ENCODE measurements at places on chromosomes 5 and 9.

DNA sequence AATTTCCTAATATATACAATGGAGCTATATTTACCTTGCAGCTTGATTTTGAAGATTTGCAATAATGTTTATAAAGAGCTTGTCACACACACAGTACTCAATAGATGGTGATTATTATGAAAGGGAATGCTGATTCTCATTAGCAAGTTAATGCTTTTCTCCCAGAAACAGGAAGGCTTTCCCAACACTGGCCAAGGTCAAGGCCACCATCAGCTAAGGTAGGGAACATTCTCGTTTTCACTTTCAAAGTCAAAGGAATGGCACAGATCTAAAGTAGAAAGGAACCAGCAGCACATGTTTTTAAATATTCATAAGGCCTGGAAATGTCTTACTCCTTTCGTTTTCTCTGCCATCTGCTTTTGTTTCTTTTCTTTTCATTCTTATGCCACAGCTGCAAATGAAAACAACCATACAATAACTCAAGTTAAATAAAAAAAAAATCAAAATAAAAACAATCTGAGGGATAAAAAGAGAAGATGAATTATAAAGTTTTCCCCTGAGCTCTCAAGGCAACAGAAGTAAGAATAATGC lies 266.8 kb downstream of the CRB2 start:
- DNase-seq = no peak

- no peak for DNase-seq
These were observed 1154.8 kb upstream of the CDH18 start for GRCh38 chr5:21142791-21143190.

GRCh38 chr5:122415030-122415800 lies 103.2 kb downstream of the SNCAIP start:
- DNase-seq = no peak

DNA sequence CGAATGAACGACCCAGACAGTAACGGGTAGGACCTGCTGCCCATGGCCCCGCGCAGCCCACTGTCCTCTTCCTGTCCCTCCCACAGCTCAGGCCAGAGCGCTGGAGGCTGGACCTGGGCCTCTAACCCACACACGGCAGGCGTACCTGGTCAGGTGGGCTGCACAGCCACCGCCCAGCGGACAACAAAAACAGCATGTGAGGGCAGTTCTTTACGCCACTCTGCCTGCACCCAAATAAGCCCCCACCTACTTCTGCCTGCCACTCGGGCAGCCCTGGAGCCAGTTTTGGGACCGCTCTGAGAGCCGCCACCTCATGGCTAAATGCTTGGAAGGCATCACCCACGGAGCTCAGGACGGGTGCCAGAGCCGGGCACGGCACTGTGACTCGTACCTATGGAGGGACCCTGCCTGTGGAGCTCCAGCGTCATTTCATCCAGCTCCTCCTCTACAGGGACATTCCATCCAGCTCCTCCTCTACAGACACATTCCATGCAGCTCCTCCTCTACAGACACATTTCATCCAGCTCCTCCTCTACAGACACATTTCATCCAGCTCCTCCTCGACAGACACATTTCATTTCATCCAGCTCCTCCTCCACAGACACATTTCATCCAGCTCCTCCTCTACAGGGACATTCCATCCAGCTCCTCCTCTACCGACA lies 18.9 kb downstream of the CLPTM1L start:
- no peak for DNase-seq

GRCh38 chr5:146816775-146817387 lies 61.7 kb downstream of the PPP2R2B start:
- DNase-seq = no peak

GRCh38 chr9:127030814-127031740 lies 91.4 kb downstream of the ANGPTL2 start:
- DNase-seq = no peak

GRCh38 chr5:66647146-66647856 lies 51.1 kb downstream of the MAST4 start:
- no peak for DNase-seq

DNA sequence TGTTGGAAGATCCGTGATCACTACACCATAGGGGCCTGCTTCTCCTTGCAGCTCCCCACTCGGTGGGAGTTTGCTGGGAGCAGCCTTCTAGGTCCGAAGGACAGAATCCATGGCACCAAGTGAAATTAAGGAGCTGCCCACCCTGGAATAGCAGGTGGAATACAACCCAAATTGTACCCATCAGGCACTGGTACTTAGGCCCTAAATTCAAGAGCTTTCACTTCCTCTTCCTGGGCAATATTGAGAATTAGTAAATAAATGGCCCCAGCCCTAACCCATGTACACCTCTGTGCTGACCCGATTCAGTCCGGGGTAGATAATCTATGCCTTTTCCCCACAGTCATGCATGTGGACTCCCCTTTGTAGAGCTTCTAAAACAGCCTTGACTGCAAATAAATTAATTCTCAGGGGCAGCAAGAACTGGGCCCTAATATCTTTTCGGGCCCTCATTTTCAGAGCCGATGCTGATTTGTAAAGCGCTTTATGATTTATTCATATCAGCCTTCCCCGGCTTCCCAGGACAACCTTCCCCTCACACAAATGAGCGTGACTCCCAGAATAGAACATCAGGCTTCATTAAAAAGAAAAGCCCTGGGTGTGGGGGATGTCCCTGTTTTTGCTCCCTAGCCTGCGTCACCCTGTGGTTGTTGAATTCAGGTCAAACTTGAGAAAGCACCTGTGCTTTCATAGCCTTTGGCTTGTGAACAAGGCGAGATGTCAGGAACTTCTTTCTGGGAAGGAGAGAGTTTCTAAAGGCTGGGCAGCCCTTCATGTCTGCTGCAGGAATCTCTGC lies 126.1 kb upstream of the TBC1D2 start:
- no peak for DNase-seq

DNA sequence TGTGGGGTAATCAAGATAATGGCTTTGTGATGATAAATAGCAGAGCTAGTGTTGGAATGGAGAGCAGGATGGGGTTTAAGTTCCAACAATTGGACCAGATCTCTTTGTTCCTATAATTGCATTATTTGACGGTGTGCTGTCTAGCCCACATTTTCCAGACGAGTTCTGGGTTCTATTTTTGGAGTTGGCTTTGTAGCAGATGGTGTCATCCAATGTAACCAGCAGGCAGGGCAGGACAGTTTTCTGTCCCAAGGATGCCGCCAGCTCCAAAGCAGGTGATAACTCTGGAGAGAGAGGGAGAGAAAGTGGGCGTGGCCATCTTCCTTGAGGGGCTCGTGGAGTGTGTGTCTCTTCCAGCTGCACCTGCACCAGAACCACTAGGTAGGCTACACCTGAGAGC lies 251.3 kb downstream of the KIF4B start:
- DNase-seq = no peak

GRCh38 chr5:56574778-56575177 lies 240.6 kb upstream of the MAP3K1 start:
- DNase-seq = no peak

GRCh38 chr5:173699966-173700365 lies 83.5 kb upstream of the BOD1 start:
- no peak for DNase-seq

DNA sequence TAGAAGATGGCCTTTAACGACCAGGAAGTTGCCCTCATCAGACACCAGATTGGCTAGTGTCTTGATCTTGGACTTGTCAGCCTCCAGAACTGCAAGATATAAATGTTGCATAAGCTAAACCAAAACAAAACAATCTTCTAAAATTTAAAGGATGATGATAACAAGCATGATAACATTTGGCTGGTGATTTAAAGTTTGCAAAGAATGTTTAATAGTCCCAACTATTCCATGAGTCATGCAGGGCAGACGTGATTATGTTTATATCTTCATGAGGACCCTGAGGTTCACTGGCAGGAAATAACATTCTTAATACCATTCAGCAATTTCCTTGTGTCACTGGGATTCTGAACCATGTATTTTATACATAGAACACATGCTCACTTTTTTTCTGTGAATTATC lies 319.8 kb downstream of the HCN1 start:
- no peak for DNase-seq

GRCh38 chr5:147169399-147169798 lies 65.4 kb upstream of the STK32A start:
- DNase-seq = no peak

GRCh38 chr5:13994621-13995253 lies 50.2 kb upstream of the DNAH5 start:
- no peak for DNase-seq

DNA sequence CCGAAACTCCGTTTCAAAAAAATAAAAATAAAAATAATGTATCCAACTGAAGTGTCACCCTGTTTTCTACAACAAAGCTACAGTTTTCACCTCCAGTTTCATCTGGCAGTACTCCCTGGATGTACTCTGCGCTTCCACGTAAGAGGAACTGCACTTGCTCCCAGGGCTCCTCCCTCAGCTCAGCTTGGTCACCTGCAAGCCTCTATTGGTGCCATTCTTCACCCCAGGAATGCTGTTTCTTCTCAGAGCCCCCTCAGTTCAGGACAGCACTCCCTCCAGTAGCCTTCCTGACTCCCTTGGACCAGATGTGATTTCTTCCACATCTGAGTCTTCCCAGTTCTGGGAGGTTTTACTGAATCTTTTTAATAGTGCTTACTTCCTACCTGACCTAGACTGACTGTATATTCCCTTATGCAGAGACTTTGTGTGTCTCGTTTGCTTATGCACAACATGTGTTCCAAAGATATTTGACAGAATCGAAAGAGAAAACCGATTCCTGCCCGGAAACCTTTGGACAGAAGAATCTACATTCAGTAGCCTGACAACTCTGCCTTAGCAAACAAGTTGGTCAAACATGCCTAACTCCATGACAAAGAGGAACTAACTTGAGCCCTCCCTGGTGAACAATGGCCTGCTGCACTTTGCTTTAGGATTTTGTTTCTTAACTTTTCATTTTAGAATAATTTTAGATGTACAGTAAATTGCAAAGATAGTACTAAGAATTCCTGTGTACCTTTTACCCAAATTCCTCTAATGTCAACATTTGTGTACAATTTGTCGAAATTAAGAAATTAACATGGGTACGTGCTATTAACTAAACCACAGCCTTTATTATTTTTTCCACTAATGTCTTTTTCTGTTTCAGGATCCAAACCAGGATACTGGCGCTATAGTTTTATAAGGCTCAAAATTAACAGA lies 814 bp downstream of the CCDC125 start:
- no peak for DNase-seq

GRCh38 chr9:97501972-97502221 lies 431 bp downstream of the TMOD1 start:
- DNase-seq = no peak

- no peak for DNase-seq
These were observed 223.2 kb upstream of the PANK3 start for GRCh38 chr5:168802337-168802736.

GRCh38 chr5:146772881-146773466 lies 105.6 kb downstream of the PPP2R2B start:
- no peak for DNase-seq

DNA sequence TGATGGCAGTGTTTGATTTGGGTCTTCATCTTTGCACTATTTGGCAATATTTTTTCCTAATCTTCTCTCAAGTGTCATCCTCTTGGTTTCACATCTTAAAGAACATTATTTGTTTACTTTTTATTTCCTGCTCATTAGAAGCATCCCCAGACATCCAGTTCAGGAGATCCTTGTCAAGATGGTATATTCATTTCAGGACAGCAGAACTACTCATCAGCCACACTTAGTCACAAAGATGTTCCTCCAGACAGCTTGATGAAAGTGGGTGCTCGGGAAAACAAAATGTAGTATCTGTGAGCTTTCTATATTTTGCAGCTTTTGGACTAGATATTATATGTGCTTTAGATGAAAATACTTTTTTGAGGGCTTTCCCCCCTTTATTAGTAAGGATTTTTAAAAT lies 72.1 kb upstream of the SREK1 start:
- no peak for DNase-seq

GRCh38 chr5:66322786-66323528 lies 178.9 kb downstream of the SREK1 start:
- no peak for DNase-seq

DNA sequence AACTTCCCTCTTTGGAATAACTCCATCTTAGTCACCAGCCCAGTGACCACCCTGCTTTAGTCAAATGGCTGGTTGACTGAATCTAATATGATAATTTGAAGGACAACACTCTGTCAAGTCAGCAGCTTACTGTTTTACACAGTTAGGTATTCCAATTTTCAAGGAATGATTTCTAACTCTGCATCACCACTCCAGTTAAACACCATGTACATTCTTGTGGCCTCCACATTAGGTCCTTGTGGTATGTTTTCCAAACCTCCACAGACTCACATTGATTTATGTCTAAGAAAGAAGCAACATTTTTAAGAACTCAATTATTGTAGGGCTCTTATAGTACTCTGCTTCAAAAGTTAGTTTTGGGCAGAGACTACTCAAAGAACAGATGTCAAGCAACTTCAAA lies 110.7 kb downstream of the TLE1 start:
- DNase-seq = no peak

DNA sequence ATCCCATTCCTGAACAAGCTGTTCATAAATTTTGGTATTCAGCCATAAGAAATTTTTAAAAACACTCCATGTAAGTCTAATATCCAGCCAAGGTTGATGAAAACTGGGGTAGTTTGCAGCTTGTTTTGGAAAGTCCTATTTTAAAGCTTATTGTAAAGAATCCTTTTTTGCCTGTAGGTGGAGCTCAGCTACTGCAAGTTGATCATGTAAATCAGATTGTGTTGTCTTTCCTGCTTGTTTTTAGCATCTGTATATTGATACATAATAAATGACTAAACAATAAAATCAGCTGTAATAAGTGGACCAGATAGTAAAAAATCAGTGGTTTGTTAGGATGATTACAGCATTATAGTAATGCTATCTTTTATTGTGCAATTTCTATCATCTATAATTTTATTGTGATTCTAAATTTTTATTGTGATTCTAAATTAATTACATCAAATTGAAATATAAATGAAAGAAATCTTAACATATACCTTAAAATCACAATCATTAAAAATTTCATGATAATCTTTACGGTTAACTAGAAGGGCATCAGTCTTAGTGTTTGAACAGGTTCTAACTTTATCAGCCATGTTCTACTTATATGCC lies 42.4 kb downstream of the CWC27 start:
- no peak for DNase-seq

DNA sequence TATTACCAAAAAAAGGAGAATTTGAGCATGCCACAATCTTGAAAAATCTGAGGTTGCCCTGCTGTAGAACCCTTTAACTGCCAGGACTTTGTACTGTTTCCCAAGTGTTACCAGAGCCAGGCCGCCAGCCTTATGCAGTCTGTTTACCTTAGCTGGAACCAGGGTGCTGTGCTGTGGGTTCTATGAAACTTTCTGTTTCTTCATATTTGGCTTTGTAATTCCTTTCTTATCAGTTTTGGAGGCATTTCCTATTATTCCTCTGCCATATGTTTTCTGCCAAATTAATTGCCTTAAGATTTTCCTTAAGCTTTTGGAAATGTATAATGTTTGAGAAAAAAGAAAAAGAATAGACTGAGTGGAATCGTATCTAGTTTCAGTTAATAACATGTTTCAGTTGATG lies 2.1 kb downstream of the S1PR3 start:
- no peak for DNase-seq

DNA sequence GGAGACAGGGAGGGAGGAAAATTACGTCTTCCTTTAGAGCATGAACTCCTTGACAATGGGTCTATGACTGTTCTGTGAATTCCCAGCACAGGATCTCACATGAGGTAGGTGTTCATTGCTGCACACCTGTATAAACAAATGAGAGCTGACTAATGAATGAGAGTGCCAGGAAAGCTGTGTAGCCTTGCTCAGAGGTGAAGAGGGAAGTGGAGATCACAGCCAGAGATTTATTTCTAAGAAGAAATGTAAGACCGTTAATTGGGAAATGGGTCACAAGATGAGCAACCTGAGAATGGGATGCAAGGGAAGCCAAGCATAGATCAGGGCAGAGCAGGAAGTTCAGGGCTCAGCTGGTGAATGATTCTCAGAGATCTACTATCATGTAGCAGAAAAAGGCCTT lies 295.1 kb downstream of the CDK5RAP2 start:
- no peak for DNase-seq
